ENCODE measurements at places on chromosomes 5 and 9.

GRCh38 chr9:6498982-6499381 is 86.0 kb downstream of the UHRF2 start:
- no peak for DNase-seq

DNA sequence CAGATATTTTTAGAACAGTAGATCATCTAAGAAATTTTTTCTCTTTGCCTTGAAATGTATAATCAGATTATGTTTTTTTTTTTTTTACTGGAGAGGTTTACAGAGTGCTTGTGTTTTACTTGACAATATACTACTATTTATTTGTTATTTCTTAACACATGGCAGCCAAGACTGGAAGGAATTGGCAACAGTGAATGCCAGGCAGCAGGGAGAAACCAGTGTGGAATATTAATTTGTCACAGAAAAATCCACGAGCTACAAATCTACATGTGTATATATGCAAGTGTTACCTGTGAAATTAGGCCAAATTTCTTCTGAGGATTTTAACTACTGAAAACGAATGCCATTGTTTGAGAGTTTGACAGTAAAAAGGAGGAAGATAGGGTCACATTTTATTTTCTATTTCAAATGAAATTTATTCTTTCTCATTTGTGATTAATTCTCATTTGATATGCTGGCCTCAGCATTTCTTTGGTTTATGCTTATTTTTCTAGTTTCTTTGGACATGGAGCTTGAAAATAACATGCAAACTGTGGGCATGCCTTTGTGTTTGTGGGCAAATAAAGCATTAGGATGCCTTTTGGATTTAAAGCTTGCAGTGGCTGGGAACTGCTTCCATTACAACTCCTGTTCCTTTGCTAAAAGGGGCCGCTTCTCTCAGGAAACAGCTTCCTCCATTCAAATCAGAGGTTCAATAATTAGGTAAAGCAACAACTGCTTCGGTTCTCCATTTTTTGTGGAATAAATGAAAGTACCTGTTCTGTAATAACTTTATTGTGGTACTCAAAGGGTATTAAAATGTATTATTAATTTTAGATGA is 39.0 kb upstream of the ZFYVE16 start:
- no peak for DNase-seq

GRCh38 chr5:1100664-1101574 is 10.9 kb downstream of the SLC12A7 start:
- DNase-seq, result no peak

DNA sequence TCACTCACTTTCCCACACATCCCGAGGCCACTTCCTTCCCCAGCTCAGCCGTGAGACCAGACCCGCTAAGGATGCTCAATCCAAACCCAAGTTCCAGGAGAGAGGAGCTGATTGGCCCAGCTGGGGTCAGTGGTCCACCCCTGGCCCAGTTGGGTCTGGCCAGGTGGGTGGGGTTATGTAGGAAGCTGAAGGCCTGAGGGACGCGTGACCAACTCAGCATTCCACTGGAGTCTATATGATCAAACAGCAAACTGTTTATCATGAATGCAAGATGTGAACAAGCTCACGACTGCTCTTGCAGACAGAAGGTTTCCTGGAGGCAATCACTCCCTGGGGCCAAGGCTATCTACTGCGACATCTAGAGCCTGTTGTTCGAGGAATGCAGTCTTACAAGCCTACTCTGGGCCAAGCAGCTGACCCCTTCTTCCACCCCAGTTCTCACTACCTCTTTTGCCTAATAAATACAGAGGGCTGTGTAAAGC is 4.9 kb upstream of the RAPGEF1 start:
- no peak for DNase-seq

DNA sequence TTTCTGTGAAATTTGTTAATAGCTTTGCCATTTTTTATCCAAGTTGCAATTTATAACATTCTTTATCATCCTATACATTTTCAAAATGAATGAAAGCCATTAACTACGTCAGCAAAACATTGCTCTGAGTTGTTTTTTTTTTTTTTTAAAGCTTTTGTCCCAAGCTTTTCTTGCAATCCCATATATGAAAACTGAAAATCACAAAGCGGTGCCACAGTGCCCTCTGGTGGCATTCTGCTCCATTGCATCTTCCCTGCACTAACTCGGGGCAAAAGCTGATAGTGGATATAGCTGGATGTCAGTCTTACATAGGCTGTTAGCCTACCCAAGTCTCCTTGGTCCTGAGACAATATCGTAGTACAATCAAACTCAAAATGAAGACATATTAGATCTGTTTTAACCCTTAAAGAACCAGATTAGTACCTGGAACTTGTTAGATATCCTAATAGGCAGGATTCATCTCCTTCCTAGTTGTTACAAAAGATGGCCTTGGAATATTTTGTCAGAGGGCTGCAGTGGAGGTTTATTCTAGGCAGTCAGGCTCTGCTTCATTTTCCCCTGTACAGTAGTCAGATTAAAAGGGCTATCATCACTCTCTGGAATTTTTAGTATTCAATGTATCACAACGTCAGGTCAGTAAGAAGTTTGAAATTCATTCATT is 669.9 kb downstream of the PTPRD start:
- DNase-seq, result peak; percentile 48

DNA sequence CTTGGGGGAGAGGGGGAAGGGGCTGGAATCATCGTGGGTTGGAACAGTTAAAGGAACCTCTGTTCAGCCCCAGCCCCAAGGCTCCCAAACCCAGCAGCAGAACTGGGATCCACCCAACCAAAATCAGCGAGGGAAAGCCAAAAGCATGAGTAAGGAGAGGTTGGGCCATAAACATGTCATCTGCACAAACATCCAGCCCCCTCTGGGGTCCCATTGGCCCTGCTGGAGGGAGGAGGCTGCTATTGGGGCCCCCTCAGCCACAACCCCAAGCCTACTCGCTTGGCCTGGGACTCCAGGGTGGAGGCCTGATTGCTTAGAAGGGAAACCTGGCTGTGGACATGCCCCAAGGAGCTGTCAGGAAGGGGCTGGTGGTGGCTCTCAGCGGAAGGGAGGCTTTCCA is 154.9 kb downstream of the FGF18 start:
- DNase-seq, result peak; percentile 49

GRCh38 chr5:13640270-13640669 is 304.2 kb downstream of the DNAH5 start:
- no peak for DNase-seq

- no peak for DNase-seq
Measured at GRCh38 chr9:109097146-109097545, 22.6 kb downstream of the TMEM245 start.

DNA sequence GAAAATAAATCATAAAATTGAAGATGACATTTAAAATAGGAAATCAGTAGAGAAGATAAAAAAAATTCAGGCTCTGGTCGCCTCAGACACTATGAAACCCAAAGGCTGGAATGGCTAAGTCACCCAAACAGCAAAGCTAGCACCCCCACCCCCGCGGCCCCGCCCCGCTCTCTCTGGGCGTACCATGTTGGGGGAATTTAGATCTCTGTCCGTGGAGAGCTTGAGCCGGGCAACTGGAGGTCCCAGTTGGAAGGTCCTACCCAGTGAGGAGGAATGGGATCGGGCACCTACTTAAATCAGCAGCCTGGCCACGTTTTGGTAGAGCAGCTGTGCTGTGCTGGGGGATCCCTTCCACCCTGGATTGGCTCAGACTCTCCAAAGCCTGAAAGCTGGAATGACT is 150.6 kb upstream of the ANKRD55 start:
- no peak for DNase-seq

DNA sequence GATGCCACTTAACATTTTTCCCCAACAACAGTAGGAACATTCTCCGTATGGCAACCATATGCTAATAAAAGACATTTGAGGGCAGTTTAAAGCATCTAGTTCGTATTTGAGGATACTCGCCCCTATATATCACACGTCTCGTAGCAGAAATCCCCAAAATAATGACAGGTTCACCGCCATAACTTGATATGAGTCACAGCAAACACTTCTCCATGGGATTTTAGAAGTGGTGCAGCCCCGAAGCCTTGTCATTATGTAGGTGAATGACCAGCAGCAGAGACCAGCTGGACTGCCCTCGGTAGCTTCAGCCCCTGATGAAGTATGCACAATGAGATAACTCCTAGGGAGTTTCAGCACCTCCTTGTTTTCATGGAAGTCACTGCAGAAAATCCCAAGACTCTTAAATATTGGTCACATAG is 2.0 kb downstream of the CTNND2 start:
- DNase-seq, result no peak

DNA sequence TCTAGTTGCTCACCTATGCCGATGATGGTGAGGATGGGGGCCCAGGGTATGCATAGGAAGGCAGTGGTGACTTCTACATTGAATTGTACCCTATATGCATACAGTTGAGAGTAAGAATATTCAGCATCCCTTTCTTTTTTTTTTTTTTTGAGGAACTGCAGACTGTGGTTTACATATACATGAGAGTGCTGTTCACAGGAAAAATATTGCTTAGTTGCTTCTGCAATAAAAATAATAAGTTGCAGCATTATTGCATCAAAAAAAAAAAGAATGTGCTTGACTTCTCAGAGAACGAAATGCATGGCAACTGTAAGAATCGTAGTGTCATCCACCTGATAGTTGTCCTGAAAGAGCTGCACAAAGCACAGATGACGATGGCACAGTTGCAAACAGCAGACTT is 52.8 kb downstream of the PTCD2 start:
- DNase-seq, result no peak

GRCh38 chr5:36365896-36366295 is 64.2 kb upstream of the RANBP3L start:
- DNase-seq, result no peak

GRCh38 chr9:127777368-127777980 is 992 bp downstream of the SH2D3C start:
- DNase-seq, result no peak

DNA sequence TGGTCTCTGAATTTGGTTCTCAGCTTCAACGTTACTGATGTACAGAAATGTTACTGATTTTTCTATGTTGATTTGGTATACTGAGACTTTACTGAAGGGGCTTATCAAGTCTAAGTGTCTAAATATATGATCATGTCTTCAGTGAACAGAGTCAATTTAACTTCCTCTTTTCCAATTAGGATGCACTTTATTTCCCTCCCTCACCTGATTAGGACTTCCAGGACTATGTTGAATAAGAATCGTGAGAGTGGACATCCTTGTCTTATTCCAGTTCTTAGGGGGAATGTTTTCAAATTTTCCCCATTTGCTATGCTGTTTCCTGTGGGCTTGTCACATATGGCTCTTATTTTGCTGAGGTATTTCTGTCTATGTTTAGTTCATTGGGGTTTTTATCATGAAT is 349.5 kb downstream of the PRR16 start:
- no peak for DNase-seq

- DNase-seq, result no peak
Measured at GRCh38 chr5:62627121-62627520, 48.5 kb downstream of the LRRC70 start.

- no peak for DNase-seq
Measured at GRCh38 chr5:130402906-130403305, 498.6 kb downstream of the CHSY3 start.

GRCh38 chr9:98491828-98492227 is 216.9 kb downstream of the GABBR2 start:
- DNase-seq, result no peak

GRCh38 chr9:124657516-124657915 is 113.6 kb downstream of the NR6A1 start:
- no peak for DNase-seq

GRCh38 chr5:33489481-33490067 is 48.8 kb downstream of the TARS1 start:
- DNase-seq, result no peak

- DNase-seq, result peak; percentile 32
Measured at GRCh38 chr9:133770076-133770777, 32.1 kb upstream of the SARDH start.

DNA sequence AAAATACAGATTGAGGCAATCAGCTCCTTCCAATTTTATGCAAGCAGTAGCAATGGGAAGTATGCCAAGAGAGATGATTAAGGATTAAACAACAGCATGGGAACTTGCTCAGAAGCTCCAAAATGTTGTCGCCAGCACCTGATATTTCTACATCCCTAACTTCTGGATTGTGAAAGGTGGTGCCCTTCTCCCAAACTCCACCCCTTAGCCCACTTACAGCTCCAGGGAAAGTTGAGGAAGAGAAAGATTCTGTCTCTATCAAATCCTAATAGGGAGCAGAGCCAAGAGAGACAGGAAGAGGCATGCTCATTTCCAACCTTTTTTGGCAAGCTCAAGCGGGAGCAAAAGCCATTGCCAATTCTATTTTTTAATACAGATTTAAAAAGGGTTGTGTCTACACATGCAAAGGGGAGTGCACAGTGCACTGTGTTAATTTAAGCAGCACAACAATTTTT is 92.4 kb upstream of the NR3C1 start:
- no peak for DNase-seq

DNA sequence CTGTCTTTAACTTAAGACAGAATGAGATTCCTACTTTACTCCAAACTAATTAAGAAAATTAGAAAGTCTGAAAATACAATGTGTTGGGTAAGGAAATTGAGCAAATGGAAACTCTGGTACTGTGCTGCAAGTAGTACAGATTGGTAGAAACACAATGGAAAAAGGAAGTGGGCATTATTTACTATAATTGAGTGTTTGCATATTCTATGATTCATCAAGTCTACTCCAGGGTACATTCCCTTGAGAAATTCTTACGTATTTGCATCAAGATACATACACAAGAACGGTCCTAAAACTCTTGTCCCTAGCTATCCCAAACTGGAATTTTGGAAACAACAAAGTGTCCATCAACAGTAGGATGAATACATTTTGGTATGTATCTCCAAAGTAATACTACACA is 123.5 kb upstream of the TARS1 start:
- no peak for DNase-seq

DNA sequence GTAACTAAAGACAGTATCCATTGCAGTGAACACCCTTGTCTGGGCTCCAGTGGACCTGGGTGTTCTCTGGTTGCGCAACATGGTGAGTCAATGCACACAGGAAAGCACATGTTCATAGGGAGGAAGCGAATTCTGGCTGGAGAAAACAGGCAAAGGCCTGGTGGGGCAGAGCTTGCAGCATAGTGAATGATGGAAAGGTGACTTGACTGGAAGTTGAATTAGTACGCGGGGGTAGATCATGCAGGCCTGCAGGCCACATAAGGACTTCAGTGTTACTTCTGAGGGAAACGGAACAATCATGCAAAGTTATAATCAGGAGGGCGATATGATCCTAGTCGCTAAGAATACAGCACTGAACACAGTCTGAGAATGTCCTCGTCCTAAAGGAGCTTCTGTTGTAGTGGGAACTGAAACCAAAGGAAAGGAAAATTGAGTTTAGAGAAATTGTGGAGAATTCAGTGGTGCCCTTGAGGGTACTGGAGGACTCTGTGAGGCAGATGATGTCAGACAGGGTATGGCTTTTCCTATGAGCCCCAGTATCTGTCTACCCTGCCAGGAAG is 71.9 kb upstream of the RANBP3L start:
- DNase-seq, result peak; percentile 84

Data from ureter (tissue), 1 donor.